Left ventricle myocardium inferior (tissue), 1 donor: ENCODE measurements at places on chromosomes 12 and 14. TPM values are rescaled to one million over a fixed set of nuclear protein-coding genes. Genes with fewer than 3 reads are reported as not detected.

DNA sequence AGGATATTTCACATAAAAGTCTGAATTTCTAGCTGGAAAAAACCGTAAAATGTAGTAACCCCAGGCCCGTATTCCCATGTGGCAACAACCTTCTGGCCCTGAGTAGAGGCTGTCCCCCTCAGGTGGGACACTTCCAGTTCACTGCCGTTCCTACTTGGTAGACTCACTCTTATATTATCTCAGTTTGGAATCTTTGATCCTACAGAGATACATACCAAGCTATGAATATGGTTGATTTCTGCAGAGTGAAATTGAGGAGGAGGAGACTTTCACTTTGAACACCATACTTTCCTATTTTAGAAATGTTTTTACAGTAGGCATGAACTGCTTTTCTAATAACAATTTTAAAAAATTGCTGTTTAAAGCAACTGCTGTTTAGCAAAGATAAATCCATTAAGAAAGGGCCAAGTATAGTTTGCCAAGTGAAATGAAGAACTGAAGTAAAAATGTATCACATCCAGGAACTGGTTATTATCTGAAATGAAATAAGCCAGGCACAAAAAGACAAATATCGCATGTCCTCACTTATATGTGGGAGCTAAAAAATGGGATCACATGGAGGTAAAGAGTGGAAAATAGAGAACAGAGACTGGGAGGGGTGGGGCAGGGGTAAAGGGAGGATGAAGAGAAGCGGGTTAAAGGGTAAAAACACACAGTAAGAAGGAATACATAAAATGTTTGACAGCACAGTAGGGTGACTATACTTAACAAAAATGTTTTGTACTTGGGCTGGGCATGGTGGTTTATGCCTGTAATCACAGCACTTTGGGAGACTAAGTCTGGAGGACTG, 92.8 kb upstream of the METAP2 start:
- DNase-seq = no peak

GRCh38 chr12:13941258-13942249, 39.8 kb downstream of the GRIN2B start:
- no peak for DNase-seq

DNA sequence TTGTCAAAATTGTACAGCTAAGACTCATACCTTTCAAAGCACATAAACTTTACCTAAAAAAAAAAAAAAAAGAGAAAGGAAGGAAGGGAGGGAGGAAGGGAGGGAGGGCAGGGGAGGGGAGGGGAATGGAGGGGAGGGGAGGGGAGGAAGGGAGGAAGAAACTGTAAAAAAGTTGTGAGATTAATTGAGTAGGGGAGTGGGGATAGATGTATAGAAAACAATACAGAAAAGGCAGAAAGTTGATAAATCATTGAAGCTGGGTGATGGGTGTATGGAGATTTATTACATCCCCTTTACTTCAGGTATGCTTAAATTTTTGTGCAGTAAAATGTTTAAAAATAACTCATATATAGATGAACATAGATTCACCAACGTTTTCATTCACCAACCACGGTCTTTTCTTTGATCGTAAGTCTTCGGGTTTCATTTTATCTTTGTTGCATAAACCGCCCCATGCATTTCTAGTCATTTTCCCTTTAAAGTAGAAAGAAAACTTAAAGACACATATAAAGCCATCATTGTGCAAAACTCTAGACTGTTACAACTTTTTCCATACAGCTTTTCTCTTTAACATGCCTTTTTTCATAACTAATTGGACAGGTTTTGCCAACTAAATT, 191.2 kb upstream of the KRR1 start:
- DNase-seq = no peak

DNA sequence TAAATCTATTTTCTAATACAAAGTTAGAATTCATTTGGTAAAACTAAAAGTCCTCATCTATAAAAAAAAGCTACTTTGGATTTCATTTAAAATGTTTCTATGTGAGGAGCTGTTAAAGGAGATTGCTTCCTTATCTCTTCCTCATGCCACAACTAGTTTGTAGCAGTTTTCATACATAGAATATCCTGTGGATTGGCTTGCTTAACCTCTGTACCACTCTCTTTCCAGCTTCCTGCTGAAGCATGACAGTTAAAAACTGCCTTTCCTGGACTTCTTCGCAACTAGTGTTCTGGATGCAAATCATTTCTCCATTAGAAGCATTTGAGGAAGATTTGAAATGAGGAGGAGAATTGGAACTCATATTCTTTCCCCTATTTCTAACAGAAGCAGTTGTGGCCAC, 49.6 kb downstream of the ST8SIA1 start:
- no peak for DNase-seq

GRCh38 chr12:23535441-23535840, 414.0 kb downstream of the SOX5 start:
- DNase-seq = no peak

GRCh38 chr14:29370024-29370423, 557.6 kb downstream of the PRKD1 start:
- DNase-seq = no peak

DNA sequence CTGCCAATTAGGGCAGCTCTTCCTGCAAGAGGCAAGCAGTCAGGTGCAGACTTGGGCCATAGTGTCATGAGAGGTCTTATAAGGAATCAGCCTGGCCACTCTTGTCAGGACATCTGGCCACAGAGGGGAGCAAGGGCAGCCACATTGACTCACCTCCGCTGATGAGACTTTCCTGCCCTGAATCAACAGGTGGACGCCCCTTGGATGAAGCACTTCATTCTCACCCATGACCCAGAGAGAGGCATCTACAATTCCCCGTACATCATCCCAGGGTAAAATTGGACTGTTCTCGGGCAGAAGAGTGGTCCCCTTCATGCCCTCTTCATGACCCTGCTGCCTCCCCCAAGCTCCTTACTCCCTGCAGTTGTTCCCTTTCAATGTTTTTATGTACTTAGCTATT, 16.9 kb downstream of the DAO start:
- DNase-seq = no peak

Gene ANO4
- not detected for total RNA-seq

GRCh38 chr14:80172375-80173051, 38.8 kb downstream of the DIO2 start:
- no peak for DNase-seq
